ENCODE measurements at places on chromosomes 3 and 15. TPM values are rescaled to one million over a fixed set of nuclear protein-coding genes. Genes with fewer than 3 reads are reported as not detected.

GRCh38 chr3:123129532-123129931 lies 62.7 kb downstream of the PDIA5 start:
- no peak for DNase-seq

The SELENOK gene
- 49.9 TPM for total RNA-seq

DNA sequence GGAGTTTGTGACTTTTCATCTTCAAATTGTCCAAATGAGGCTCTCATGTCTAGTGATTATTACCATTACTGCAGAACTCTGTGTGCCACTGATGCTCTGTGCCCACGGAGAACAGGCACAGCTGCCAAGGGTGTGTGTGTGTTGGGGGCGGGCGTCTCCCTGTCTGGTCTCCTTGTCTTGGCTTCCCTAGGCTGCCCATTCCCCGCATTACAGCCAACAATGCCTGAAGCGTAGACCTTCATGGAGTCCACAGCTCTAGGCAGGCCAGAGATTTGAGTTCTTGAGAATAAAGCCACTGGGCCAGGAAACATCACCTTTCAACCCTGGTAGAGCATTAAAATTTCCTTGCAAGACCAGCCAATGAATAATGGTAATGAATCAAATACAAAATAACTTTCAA lies 42.7 kb downstream of the CCNB2 start:
- DNase-seq, result no peak

GRCh38 chr3:134333522-134334181 lies 40.6 kb downstream of the AMOTL2 start:
- no peak for DNase-seq

DNA sequence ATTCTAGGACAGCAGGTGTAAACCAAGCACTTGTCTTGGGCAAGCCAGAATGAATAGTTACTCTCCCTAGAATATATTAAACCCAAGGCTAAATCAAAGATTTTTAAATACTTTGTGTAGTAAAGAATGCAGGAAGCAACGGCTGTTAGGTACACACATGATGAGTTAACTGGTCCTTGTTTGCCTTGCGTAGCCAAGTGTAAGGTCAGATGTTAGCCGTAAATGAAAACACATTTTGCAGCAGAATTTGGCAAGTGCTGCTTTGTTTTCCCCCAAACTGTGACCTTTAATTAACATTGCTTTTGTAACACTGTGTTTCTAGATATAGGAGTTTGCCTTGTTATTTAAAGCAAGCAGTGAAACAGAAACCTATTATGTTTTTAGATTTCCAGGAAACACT lies 368.7 kb downstream of the IL5RA start:
- no peak for DNase-seq

DNA sequence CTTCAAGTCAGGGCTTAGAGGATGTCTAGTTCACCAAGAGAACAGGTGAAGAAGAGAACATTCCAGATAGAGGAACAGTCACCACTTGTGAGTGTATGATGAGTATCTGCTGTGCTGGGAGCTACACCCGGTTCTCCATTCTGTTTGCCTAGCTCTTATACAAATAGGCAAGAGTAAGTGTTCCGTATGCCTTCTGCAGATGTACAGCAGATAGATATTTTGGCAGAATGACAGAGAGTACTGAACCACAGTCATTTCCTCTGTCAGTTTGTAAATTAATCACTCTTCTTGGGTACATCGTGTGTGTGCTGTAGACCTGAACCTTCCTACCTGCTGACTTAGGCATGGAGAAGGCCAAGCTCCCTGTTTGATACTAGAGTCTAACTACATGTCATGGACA lies 108.3 kb upstream of the CTDSPL start:
- no peak for DNase-seq

DNA sequence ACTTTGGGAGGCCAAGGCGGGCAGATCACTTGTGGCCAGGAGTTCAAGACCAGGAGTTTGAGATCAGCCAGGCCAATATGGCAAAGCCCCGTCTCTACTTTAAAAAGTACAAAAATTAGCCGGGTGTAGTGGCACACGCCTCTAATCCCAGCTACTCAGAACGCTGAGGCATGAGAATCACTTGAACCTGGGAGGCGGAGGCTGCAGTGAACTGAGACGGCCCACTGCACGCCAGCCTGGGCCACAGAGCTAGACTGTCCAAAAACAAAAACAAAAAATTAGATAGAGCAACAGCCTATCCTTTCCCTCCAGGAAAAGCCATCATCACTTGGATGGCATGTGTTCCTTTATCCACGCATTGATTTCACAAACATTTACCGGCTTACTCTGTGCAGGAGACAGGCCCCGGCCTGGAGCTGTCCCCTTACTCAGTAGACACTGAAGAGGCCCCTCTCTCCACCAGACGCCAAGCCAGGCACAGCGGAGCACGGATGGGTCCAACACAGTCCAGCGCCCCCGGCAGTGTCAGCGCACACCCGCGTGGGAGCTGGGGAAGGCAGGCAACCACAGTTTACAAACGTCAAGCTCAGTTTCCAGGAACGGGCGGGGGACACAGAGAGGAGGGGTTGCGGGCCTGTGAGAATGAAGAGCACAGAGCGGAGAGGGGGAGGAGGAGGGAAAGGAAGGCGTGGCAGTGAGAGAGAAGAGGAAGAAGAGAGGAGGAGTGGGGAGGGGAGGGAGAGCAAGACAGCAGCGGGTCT lies 3.1 kb downstream of the GP5 start:
- DNase-seq, result no peak

GRCh38 chr3:33001889-33002288 lies 50.4 kb downstream of the CCR4 start:
- no peak for DNase-seq

DNA sequence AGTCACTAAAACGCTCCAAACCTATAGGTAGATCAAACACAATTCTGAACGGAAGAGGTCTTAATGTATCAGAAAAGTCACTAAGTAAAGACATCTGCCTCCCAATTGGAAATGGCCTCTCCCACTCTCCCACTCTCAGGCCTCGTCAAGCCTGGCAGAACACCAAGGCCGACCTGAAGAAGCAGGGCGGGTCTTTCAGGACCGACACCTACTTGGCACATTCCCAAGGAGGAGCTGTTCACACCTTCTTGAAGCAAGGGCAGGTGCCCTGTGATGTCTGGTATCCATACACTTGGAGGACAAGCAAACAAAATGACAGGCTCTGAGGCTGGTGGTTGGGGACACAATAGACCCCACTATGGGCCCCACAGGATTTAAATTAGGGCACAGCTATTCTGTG lies 30.0 kb downstream of the XXYLT1 start:
- DNase-seq, result no peak

The ECE2 gene
- not detected for total RNA-seq

The HTD2 gene
- 7.3 TPM for total RNA-seq

- DNase-seq, result no peak
These were observed 88.1 kb downstream of the VPS8 start for GRCh38 chr3:184899953-184900595.

DNA sequence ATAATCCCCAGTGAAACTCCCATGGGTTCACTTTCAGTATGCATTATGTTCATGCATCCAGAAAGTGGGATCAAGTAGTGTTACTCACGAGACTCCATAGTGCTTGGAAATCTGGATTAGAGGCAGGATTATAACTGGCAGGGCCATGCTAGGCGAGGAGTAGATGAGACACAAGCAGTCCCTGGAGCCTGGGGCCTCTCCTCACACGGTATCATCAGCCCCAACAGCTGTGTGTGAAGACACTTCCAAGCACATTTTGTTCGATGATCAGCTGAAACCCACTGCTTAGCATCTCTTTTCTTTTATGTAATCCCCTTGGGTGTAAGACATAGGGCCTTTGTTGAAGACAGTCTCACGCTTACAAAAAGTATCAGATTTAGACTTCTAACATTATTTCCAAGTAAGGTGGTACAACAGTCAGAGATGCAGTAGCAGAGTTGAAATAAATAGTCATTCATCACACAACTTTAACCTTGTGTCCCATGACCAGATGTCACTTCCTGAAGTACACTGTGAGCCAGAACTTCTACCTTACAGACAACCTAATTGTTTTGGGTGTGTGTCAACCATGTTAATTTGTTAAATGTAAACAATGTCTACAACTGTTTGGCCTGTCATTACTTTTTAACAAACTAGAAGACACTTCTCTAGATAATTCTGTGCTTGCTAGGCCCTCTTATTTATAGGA lies 116.9 kb downstream of the GADL1 start:
- no peak for DNase-seq

The CFAP161 gene
- total RNA-seq, result not detected

GRCh38 chr3:183745300-183746098 lies 47.9 kb downstream of the YEATS2 start:
- no peak for DNase-seq

GRCh38 chr3:50622881-50623280 lies 5.9 kb downstream of the MAPKAPK3 start:
- no peak for DNase-seq

- no peak for DNase-seq
These were observed at the start of gene NR2E3 for GRCh38 chr15:71810256-71811035. Gene NR2E3 (plus strand): TSS chr15:71810554. CDS start chr15:71810744, 190 bp downstream.

DNA sequence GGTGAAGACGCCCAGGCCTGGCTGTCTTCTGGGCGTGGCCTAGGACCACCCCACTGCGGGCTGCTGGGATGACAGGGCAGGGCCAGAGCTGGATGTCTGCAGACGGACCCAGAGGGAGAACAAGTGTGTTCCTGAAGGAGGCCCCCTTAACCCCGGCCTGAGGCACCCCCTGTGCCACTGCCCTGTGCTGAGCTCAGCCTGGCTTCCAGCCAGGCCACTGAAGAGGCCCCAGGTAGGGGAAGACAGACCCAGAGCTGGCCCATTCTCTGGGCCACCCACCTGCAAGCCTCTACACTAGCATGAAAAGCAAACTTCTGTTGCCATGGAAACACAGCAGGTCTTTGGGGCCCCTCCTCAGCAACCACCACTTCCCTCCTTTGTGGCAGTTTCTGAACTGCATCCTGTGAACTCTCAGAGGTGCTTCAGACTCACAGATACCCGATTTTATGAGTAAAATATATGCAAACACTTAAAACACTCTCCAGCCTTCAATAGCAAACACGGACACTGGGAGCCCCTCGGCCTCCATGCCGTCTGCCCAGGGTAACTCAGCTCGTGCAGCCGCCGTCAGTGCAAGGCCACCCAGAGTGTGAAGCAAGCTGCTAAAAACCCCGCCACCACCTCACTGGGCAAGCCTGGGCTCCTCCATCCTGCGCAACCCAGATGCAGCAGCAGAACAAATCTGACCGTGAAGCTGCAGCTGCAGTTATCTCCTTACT lies 42.5 kb downstream of the CMTM6 start:
- DNase-seq, result no peak
